Non-pigmented ciliary epithelial cell (primary cell): ENCODE measurements at places on chromosomes 7 and 10.

DNA sequence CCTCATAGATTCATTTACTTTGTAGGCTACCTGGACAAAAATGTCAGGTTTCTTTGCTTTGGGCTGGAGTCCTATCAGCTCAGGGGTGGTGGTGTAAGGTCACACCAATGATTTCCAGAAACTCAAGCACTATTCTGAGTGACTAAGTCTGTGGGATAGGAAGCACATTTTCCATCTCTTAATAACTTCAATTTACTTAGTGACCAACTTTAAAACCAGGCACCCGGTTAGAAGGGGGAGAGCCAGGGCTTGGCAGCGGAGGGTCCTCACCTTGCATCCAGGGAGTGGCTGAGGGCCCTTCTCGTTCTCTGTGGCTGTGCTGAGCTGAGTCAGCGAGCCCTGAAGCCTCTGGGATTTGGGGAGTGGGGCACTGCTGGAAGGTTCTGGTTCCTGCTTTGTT lies 6.7 kb downstream of the CHST3 start:
- DNase-seq: no peak

DNA sequence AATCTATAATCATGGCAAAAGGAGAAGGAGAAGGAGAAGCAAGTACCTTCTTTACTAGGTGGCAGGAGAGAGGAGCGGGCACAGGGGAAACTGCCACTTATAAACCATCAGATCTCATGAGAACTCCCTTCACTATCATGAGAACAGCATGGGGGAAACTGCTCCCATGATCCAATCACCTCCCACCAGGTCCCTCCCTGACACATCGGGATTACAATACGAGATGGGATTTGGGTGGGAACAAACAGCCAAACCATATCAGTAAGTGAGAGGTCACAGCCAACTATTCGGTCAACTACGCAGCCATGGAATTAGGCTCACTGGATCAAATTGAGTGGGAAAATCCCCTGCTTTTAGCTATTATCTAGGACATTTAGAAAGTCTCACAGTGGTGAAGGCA lies 54.2 kb upstream of the STEAP1B start:
- DNase-seq: no peak

DNA sequence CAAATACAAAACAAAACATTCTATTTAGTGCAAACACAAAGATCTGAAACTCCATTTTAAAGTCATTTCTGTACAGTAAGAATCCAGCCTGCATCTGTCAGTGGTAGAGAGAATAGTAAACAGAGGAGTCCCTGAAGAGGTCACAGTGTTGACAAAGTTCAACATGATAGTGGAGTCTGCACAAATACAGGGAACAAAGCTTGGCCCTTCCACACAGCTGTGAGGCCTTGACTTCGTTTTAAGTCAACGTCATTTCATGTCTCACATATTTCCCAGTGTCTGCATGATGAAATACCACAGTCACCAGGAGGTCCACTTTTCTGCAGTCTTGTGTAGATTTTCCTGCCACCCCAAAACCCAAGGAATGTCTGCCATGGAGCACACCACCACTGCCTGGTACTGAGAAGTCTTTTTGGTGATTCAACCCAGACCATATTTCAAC lies 33.0 kb downstream of the CYP26A1 start:
- peak; percentile 30 for DNase-seq

GRCh38 chr7:40922316-40922670 lies 780.6 kb downstream of the INHBA start:
- peak; percentile 47 for DNase-seq

DNA sequence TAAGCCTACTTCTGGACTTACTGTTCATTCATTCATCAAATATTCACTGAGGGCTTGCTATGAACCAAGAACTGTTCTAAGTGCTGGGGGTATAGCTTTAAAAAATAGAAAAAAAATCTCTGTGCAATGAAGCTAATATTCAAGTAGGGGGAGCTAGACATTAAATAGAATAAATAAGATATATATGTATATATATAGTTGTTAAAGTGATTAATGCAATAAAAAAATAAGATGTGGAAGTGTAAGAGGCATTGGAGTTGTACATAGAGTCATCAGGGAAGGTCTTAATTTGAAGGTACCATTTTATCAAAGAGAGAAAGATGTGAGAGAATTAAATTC lies 181.2 kb upstream of the AGR3 start:
- DNase-seq: no peak

DNA sequence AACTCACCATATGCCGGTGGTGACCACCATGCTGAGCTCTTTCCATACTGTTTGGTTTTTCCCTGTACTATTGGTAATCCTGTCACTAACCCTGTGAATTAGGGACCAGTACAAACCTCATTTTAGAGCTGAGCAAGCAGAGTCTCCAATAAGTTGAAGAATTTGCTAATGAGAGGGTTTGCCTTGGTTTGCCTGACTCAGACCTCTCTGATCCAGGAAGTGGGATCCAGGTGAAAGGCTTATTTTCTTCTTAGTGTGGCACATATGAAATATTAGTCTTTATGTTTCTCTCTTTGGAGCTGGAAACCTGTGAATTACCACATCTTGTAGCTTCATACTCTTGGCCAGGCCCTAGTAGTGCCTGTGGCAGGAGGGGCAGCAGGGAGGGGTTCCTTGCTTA lies 114.1 kb upstream of the IGFBP3 start:
- DNase-seq: no peak

DNA sequence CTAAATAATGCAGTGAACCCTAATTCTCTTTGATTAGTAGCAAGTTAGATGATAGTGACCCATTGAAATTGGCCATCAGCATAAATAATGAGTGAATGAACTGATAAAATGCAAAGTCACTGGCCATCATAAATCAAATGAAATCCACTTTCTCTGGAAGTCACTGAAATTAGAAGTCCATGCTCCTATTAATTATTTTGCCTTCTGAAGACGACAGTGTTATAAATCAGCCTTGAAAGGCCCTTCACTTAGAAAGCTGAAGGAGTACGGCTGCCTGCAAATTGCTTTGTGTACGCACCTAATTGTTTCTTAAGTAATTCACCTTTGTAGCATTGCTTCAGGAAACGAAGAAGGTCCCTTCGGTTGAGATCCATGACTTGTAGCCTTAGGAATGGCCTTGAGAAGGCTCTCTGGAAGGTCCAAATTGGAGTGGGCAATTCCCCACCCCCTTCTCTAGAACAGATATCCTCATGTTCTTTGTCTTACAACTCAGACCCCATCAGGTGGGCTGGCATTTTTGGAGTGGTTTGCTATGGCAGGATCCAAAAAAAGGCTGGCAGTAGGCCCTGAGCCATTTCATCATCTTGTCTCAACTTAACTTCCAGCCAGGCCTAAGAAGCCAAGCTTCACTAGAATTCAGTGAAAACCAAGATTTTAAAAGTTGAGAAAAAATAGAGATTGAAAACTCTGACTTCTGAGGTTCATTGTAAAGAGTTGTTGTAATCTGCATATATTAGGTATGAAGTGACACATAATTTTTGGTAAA lies 420.3 kb downstream of the LRMDA start:
- no peak for DNase-seq

GRCh38 chr10:110610308-110610774 lies 33.8 kb upstream of the RBM20 start:
- peak; percentile 11 for DNase-seq

GRCh38 chr10:73398024-73398423 lies 15.8 kb downstream of the ANXA7 start:
- DNase-seq: no peak

DNA sequence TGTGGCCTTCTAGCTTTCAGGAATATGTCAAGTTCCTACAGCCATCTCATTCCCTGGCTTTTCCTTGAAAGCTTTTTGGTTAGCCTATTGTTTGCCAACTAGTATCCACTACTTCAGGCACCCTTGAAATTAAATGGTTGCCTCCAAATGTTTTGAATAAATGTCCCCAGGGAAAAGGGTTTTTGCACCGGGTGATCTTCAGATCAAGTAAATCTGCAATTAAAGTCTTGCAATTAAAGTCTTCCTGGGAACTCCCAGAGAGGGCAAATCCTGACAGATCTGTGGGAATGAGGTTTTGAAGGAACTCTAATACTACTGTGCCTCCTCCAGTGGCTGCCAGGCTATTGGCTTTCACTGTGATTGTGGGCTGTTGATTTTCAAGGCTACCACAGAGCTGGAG lies 17.7 kb upstream of the ZNRF2 start:
- no peak for DNase-seq

DNA sequence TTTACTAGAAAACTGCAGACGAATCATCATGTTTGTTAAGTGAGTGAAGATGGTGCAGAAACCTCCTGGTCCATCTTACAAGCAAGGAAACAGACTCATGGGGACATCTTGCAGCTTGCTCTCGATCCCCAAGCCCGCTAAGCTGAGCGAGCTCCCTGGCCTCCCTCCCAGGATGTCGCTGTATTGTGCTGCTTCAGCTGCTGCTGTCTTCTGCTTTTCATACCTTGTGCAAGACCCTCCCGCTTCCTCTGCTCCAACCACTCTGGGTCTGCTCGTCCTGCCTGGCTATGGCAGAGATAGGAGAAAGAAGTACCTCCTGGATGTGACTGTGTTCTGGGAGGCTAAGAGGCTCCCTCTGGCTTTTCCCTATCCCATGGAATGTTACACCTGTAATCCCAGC lies 285.2 kb upstream of the FZD8 start:
- DNase-seq: no peak

DNA sequence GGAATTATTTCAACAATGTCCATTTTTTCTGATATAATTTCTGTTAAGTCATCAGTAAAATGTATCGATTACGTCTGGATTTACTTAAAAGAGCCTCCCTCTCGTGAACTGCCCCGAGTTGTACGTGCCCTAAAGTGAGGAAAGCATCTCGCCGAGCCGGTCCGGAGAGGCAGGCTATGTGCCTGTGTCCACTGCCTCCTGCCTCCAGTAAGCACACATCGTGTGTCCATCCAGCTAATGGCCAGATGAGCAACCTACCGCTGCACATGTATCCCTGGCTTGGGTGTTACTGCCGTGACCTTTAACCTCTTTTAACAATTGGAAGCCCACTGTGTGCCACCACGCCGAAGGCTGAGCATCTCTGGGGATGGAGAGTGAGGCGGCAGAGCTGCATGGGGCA lies 23.2 kb upstream of the DNAJB6 start:
- no peak for DNase-seq

DNA sequence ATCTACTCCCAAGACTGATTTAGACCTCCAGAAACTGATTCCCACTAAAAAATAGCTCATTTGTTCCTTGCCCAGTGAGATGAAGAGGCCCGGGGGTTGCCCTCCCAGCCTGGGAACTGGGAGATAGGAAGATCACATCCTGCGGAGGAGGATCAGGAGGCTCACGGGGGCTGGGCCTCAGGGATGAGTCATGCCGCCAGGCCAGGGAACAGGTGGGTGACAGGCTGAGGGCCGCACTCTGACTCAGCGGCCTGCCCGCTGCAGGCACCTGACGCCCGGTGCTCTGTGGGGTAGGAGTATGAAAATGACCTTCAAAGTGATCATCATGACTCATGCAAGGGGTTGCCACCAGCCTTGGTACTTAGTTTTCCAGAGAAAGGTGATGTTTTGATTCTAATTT lies 104.5 kb upstream of the ZPBP start:
- DNase-seq: no peak

- DNase-seq: no peak
Observed at GRCh38 chr10:22252801-22253579, 35.2 kb upstream of the EBLN1 start.

DNA sequence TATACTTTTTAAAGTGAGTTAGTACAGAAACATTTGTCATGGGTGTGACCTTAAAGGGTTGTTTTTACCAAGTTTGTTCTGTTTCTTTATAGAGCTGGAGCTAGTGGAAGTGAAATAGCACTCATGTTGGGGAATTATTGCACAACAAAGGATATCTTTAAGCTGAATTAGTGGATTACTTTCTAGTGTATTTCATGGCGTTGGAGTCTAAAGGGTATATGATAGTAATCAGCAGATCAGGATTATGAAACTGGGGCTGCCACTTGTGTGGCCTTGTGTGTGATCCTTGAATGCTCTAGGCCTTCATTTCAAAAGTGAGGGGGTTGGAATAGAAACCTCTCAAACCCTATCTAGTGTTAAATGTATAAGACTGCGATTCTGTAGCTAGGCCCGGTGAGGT lies 123.6 kb downstream of the LYZL1 start:
- DNase-seq: no peak

DNA sequence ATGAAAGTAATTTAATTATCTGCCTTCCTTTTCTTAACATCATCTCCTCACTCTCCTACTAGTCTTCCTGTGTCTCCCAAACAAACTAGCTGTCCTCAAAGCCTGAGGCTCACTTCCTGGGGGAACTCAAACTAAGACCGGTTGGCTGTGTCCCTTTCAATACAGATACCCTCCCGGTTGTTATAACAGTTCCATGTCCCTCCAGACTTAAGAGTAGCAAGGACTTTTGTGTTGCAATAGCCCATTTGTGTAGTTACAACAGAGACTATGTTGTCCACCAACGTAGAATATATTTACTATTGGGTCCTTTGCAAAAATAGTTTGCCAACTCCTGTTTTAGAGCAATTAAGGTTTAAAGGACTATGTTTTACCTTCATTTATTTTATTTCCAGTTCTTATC lies 8.6 kb upstream of the TARP start:
- no peak for DNase-seq

GRCh38 chr7:153151766-153152165 lies 392.2 kb downstream of the ACTR3B start:
- no peak for DNase-seq

- no peak for DNase-seq
Observed at GRCh38 chr10:22042557-22043326, 39.2 kb upstream of the DNAJC1 start.

- no peak for DNase-seq
Observed at GRCh38 chr10:80786322-80786721, 248.6 kb downstream of the SH2D4B start.

GRCh38 chr10:93745408-93746065 lies 12.2 kb upstream of the LGI1 start:
- no peak for DNase-seq

GRCh38 chr10:44377651-44378310 lies 7.1 kb downstream of the CXCL12 start:
- no peak for DNase-seq

DNA sequence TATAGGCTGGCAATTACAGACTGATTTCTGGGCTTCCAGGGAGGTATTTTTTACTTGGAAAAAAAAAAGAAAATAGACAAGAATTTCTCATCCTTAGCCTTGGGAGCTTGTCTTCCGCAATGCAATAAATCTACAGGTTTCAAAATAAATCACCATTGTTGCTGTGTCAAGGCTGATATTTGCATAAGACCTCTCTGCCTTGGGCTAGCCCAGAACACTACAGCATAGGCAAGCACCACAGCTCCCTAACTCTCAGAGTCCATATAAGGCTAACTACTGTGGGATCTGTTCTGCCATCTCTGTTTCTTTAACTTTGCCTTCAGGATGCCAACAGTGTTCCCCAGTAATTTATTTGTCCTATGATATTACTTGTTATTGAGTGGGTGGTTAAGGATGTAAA lies 64.4 kb downstream of the ZWINT start:
- no peak for DNase-seq

DNA sequence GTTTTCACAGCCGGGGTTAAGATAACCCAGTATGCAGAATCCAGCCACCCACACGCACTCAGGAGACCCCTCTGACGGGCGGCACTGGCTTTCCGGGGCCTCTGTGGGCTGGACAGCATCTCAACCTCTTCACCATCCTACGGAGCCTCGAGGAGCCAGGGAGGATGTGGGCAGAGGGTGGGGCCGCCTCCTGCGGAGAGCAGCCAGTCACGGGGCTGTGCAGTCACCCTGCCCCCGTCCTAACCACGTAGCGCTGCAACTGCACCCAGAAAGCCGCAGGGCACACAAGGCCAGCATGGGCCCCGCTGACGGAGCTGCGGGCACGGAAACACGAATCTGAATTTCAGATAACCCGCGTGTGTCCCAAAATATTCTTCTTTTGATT lies 270.3 kb downstream of the ELFN1 start:
- no peak for DNase-seq
